NCI-H2081 treated with DMSO at 0.1 percent for 48 hours (cell line): ENCODE measurements at places on chromosomes 12 and 14.

GRCh38 chr12:122981036-122981471 lies 573 bp downstream of the ARL6IP4 start:
- DNase-seq = no peak

DNA sequence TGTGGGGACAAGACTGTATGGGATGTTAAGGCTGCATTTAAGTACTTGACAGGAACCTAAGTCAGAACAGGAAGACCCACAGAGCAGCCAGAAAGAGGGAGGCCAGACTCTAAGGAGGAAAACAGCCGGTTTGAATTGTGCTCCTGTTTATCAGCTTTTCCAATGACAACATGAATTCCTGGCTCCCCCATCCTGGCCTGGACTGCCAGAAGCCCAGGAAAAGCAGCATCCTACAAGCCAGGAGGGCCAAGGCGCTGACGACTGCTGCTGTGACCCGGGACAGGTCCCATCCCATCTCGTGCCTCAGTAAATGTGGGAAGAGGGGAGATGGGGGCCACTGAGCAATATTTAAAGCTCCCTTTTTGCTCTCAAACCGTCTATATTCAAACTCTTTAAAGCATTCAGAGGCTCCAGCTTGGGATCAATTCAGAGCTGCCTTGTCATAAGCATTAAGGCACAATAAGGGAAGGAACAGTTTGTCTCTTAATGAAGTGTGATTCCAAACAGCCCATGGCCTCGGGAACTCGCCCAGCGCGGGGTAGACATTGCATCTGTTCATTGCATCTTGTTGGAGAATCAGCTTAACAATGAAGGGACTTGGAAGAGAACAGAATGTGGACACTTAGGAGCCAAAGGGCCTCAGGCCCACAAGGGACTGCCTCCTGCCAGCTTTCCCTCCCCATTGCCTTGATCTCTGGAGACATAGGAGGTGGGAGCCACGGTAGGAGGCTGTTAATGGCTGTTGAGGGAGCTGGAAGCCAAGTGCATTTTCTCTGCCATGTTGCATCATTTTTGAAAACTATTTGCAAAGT lies 49.6 kb downstream of the CMKLR1 start:
- no peak for DNase-seq

- DNase-seq = no peak
These were observed 66.8 kb downstream of the TXNDC16 start for GRCh38 chr14:52485350-52485960.

GRCh38 chr12:118536306-118536906 lies 160.1 kb downstream of the SUDS3 start:
- no peak for DNase-seq

DNA sequence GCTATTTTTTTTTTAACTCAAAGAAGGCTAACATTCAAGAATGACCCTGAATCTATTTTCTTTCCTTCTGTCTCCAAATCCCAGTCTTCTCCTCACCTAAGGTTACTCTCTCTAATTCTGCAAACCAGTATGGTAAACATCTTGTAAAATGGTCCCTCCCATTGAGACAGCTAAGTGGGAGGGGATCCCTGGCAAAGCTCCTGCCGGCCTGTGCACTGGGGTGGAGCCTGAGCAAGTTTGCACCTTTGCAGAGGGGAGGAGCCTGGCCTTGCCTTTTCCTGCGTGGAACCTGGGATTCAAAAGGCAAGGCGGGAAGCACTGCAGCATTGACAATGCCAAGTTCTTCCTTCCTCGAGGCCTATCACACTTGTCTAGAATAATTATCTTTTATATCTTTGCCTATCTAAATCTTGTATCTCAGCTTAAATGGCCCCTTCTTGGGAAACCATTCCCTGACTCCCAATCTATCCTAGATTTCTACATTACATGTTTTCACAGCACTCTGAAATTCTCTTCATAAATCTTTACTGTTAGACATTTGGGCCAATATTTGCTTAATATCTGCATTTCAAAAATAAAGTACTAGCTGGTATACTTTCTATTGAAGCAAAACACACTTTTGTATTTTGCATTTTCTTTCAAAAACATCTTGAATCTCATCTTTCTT lies 83.0 kb downstream of the EPS8 start:
- no peak for DNase-seq

GRCh38 chr12:39240587-39240986 lies 202.3 kb downstream of the KIF21A start:
- DNase-seq = no peak

GRCh38 chr14:52058341-52058740 lies 10.5 kb downstream of the NID2 start:
- DNase-seq = no peak

DNA sequence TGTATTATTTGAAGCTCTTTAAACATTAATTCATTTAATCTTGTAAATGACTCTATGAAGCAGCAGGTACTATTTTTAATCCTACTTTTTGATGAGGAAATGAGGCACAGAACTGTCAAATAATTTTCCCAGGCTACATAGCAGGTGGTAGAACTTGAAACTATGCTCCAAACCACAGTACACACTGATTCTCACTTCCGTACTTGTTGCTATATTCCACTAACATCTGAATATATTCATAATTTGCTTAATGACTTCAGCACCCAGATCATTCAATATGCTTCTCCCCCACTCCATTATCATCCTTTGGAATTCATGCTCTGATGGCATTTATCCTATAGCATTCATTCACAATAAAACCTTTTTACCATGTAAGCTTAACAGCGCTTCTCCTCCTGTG lies 4.9 kb downstream of the ERGIC2 start:
- DNase-seq = no peak
